Ureter (tissue), 1 donor: ENCODE measurements at places on chromosomes 5 and 9. TPM values are rescaled to one million over a fixed set of nuclear protein-coding genes. Genes with fewer than 3 reads are reported as not detected.

Gene ADGRV1
- total RNA-seq, result 4.7 TPM

Gene RLN2
- 0.55 TPM for total RNA-seq

Gene ALDH1A1
- 18.7 TPM for total RNA-seq

Gene SOHLH1
- not detected for total RNA-seq

- DNase-seq, result no peak
Measured at GRCh38 chr9:92603990-92604389, 65.9 kb downstream of the IPPK start.

- no peak for DNase-seq
Measured at GRCh38 chr5:66633754-66634153, 37.6 kb downstream of the MAST4 start.

DNA sequence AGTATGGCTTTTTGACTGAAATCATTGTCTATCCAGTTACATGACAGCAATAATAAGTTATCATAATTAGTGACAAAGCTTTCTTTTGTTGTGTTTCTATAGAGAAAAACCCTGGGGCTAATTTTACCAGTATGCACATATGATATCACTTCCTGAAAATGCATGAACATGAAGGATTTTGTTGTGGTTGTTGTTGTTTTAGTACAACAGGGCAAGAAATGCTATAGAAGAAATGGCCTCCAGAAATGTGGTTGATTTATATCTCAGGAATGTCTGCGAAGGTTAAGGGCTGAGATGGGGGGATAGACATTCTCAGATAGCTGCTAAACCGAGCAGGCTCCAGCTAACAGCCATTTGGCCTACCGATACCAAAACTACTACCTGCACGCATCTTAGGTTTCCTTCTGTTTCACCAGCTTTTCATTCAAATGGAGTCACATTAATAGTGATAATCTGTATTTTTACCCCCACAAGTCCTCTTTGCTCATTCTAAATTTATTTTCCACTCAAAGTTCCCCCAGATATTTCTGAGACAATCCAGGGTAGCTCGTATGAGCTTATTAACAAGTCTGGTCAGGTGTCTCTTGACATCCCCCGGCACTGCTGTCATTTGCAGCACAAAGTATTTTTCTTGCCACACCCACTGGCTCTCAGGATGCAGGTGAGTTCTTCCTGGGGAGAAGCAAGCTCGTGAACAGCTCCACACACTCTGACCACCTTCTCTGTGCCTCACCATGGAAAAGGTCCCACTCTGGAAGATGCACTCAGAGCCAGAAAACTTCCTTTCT lies 232.4 kb upstream of the GAS1 start:
- DNase-seq, result no peak

DNA sequence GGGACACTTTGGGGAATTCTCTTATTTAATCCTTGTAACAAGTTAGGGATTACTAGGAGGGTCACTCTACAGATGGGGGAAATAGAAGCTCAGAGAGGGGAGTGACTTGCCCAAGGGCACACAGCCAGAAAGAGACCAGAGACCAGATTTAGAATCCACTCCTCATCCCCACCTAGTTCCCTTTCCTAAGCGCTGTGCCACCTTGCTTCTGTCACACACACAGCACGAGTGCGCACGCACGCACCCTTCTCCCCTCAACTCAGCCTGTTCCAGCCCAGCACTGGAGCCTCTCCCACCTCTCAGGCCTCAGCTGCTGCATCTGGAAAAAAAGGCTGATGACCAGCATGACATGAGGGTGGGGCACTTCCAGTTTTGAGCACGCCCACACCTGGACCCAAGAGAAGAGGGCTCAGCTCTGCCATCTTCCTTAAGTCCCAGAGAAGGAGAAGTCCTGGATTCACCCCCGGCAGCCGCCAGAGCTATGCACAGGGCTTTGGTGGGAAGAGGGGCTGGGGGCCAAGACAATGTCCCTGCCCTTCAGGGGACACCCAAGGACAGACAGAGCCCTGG lies 18.5 kb downstream of the NR5A1 start:
- no peak for DNase-seq

DNA sequence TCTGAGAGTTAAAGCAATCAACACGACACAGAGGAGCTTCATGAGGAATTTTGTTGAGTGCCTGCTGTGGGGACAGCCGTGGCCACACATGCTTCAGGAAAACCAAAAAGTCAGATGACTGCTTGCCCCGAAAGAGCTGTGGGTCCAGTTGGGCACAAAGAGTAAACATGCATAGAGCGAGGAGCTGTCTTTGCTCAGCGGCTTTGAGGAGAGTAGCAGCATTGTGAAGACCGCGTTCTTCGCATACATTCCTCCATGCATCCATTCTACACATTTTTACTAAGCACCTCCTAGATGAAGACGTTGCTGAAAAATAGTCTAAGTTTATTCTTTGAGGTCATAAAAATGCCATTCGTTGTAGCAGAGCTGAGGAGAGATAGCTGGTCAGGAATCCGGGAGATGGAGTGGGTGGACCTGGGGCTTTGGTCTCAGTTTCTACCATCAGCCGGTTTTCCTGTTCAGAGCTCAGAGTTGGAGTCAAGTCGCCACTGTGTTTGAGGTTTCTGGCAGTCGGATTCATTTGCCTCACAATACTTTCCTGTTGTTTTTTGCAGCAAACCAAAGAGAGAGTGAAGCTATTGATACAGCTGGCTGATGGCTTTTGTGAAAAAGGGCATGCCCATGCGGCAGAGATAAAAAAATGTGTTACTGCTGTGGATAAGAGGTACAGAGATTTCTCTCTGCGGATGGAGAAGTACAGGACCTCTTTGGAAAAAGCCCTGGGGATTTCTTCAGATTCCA lies 194.5 kb upstream of the OTULINL start:
- DNase-seq, result no peak

DNA sequence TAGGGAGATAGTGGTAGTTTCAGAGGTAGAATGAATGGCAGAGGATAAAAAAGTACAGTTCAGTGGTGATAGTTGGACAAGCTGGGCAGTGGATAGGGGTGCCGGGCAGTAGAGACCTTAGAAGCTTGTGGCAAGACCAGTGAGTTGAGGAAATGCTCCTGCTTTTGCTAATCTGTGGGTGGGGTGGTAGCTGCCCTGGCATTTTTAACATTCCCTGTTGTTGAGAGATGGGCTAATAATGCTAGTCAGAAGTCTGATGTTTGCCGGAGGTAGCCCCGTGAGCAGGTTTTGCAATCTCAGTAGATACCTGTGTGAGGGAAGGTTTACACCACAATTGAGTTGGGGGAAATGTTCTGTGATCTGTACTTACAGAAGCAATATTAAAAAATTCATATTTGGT lies 91.1 kb downstream of the TRIO start:
- DNase-seq, result no peak

DNA sequence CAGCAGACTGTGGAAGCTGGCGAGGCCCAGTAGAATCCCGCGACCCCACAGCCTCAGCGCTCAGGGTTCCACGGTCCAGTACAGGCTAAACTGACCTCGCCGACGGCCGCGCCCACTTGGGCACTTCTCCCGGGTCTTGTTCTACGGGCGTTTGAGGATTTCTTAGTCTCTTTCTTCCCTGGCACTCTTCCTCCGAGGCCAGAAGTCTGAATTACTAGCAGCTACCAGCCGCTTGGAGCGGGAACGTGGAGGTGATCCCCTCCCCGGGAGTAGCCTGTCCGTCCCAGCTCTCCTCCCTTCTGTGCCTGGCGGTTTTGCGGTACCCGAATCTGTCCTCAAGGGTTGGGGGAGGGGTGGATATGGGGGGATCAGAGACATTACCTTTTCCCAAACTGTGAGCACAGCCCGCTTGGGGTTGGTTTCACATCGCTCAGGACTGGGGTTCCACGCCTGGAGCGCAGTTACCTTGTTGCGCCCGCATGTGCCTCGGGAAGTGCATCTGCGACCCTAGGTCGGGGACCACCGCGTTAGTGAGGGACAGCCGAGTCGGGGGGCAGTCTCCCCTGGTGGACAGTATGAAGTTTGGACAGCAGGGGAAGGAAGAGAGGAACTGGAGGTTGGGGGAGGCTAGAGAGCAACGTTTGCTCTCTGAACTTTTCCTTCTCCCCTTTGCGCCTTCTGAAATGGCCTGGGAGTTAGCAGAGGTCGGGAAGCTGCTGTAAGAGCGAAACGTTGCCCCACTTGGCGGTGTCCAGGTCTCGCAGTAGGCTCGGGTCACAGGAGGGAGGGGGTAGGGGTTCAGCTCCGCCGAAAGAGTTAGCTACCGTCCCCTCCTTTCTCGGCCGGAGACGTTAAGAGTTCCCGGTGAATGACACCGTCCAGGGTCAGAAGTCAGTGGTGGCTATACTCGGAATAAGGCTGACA lies 190.8 kb downstream of the MEF2C start:
- DNase-seq, result no peak

- DNase-seq, result no peak
Measured at GRCh38 chr5:154523709-154524108, 45.7 kb upstream of the HAND1 start.

DNA sequence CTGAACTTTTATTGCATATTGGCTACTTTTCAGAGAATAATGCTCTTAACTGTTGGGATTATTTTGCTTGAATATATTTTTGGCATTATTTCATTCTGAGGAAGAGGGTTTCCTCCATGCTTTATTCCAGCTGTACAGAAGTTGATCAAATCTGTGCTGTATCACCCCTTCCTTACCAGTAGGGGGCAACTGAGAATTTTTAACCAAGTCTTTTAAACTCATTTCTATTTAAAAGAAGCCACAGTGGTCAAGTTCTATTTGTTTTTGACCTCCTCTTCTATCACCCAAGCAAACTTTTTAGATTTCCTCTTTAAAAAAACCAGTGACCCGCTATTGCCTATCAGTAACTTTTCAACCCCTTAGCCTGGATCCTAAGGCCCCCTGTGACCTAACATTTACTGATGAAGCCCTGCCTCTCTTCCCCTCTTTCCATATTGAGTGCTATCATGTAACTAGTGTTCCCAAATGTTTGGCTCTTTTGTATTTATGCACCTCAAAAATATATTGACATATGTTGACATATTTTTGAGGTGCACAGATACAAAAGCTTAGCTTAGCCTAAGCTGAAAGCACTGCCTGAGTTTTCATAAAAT lies 80.6 kb downstream of the FBXO4 start:
- DNase-seq, result no peak

DNA sequence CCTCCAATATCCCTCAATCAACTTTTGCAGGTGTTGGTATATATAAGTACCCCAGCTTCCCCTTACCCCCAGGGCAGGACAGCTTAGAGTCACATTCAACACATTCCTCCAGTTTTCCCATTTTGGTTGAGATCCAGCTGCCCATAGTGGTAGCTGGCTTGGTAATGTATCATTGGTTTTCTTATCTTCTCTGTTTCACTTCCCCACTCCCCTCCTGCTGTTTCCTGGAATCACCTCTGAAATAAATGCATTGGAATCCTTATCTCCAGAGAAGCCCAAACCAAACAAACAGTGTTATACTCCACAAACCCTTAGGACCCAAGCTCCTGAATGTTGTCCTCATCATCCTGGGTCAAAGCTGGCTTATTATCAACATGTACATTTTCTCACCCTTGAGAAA lies 184.8 kb downstream of the TMEM38B start:
- DNase-seq, result no peak

DNA sequence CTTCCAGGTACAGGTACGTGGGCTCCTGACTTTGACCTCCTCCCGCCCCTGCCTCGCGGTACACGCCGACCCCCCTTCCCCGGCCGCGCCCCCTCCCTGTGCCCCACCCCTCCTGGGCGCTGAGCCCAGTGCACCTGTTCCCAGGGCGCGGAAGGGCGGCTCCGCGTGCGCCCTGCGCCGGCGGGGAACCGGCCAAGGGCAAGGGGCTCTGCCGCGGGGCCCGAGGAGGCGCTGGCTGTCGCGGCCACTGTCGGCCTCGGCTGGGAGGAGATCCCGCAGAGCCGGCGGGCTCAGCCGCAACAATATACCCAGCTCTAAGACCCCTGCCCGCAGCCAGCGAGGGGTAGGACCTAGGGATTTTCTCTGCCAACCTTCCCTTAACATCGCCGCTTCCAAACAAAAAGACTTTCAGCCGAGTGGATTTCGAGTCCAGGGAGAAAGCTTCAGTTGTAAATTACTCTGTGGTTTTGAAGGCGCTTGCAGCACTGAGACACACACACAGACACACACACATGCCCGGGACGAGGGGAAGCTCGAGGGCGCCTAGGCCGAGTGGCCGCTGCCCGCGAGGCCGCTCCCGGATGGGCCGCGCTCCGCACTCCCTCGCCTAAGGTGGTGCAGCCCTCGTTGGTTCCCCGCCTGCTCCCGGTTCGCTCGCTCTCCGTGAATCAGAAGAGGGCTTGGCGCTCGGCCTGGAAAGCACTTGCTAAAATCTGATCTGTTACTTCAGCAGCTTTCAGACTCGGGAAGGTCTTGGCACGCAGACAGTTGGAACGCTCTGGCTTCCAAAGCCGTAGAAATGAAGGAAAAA lies 1.2 kb downstream of the FGF18 start:
- peak; percentile 83 for DNase-seq

DNA sequence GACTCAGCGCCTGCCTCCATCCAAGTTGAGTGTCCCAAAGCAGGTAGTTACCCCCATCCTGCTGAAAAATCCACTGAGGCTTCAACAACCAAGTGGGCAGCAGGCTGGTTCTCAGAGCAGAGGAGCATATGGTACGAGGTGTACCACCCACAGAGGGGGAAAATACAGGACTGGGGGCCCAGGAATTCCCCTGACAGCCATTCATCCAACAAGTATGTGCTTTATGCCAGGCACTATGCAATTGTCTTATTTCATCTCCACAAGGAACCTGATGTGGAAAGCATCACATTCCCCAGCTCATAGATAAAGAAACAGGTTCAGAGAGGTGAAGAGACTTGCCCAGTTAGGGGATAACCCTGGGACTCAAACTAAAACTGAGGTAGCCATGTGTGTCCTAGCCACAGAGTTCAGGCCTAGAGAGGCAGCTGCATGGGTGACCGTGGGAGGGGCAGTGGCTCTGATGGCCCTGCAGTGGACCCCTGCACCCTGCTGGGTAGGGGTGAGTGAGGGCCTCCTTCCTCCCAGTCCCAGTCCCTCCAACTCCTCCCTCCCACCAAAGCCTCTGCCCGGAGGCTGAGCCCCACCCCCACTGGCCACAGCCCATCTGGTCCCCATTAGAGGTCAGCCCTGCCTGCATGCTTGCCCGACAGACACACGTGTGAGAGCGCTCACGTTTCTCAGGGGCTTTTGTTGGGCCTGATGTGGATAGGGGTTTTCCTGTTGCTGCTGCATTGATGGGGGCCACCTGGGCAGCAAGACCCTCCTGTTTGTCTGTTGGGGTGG lies 11.5 kb downstream of the PDLIM4 start:
- DNase-seq, result peak; percentile 45

GRCh38 chr5:43121913-43122484 lies 1.3 kb downstream of the ZNF131 start:
- no peak for DNase-seq
